ENCODE measurements at places on chromosomes 3 and 15.

DNA sequence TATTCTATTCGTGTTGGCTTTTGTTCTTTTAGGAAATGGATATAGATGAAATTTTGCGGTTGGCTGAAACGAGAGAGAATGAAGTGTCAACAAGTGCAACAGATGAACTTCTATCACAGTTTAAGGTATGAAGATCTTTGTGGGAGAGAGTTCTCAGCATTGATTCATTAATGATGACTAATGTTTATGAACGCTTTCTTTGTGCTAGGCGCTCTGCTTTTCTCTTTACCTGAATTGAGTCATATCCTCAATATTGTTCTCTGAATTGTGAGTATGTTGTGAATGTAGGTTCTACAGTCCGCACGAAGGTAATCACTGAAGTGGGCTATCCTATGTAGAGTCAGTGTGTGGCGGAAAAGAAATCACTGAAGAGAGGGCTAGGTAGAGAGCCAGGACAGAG, 81.2 kb downstream of the CHD2 start:
- no peak for DNase-seq

GRCh38 chr15:77430652-77431051, 10.0 kb downstream of the HMG20A start:
- DNase-seq = no peak

DNA sequence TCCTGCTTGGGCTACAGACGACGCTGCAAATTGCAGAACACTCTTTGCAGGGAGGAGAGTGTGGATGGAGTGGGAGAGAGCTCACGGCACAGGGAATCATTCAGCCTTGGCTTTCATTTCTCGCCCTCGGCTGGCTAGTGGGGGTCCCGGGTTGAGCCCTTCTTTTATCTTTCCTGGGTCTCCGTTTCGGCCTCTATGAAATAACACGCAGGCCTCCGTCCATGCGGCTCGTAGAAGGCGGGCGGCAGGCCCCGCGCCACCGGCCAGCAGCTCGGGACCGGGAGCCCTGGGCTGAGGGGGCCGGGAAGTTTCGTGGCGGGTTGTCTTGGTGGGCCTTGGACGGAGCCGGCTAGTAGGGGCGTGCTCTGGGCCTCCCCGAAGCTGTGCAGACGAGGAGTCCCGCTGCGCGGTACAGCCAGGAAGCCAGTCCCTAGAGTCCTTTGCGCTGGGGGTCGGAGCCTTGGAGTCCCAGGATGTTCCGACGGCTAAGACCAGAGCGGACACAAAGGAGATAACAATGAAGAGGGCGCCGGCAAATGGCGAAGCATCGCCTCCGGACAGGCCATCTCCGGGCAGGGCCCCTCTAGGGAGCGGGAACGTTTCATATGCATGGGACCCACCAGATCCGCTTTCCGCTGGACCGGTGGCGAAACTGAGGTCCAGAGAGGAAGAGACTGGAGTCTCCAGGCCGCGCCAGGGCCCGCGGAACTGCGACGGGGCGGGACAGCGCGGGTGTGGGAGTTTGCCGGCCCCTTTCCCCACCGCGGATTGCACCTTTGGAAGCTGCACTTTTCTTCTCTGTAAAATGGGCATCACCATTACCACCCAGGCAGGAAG, 4.3 kb downstream of the RNU6-1 start:
- DNase-seq = no peak

DNA sequence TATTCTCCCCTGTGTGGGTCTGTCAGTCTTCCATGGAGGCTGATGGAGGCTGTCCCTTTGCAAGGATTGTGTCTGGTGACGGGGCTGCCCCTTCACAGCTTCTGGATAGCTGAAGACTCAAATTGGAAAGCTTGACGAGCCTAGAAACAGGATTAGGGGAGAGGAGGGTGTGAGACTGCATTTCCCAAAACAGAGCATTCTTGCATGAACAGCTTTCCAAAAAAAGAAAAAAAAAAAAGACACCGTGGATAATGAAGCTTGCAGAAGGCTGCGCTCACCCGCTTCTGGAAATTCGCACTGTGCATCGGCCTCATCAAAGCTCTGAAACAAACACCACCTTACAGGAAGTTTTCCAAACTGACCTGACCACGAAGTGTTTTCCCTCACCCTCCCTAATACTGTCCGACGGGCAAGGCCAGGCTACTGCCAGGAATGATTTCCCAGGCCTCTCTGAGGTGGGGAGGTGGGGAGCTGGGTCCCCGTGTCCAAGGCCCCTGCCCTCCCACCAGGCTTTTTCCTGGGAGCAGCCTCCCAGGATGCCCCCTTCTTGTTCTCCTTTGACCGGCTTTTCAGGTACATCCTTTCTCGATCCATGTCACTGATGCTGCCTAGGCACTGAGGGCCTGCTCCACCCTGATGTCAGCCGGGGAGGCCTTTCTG, 24.9 kb upstream of the MUC4 start:
- no peak for DNase-seq

DNA sequence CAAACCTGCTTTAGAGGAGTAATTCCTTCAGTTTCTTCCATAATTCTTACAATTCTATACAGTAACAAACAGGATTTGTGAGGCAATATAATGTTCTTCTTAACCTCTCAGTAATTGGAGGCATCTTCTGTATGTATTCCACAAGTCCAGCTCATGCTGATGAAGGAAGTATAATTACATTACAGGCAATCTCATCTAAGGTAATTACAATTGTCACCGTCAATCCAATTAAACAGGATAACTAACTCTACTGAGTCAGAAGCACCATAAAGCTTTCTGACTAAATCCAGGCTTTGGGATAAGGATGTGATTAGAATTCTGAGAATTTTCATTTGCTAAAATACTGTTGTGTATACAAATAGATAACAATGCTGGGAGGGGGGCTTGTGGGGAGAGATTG, 115.2 kb upstream of the SEMA6D start:
- DNase-seq = no peak

- no peak for DNase-seq
Observed at GRCh38 chr3:50506169-50506568, 2.7 kb upstream of the CACNA2D2 start.

DNA sequence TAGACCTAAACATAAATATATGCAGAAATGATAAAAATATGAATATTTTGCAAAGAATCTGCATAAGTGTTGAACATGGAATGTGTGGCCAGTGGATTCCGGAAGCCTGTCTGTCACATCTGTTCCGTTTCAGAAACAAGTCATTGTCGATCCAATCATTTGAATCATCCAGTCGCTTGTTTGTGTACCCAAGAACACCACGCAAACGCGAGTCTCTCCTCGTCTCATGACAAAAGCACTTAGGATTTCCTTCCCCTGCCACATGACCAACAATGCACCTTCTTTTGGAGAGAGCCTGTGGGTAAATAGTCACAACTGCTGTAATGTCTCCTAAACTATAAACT, 80.2 kb downstream of the FMN1 start:
- no peak for DNase-seq

GRCh38 chr3:127551178-127551577, 39.4 kb downstream of the TPRA1 start:
- DNase-seq = no peak

Measured in Caco-2 (cell line).